Gastrocnemius medialis (tissue), 4 donors: ENCODE measurements at places on chromosomes 1 and 21.
A peak's percentile ranks its signal among the peaks of the same experiment; 100 is the strongest.

GRCh38 chr1:160761886-160762285 is 22.8 kb downstream of the SLAMF7 start:
- DNase-seq, result no peak

- DNase-seq, result peak; percentile 87
Measured at GRCh38 chr1:206723805-206724472, 39.2 kb downstream of the MAPKAPK2 start.

- no peak for DNase-seq
Measured at GRCh38 chr1:116064616-116065015, 46.6 kb upstream of the MAB21L3 start.

DNA sequence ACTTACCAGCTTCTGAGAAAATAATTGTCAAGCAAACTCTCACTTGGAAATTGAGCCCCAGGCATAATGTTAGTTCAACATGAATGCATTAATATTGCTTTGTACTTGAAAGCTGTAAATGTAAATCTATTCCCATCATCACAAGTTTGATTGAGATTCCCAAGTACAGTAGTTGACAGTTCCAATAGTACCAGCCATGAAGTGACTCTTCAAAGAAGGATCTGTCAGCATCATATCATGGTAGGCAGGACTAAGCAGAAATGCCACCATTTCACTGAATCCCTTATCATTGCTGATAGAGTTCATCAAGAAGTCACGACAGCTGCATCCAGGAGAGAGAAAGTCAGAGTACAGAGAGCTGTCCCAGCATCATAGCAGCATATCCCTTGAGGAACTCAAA is 348.7 kb downstream of the OMA1 start:
- DNase-seq, result no peak
